CD4-positive, alpha-beta T cell treated with Interleukin-17A for 1 hour (primary cell): ENCODE measurements at places on chromosomes 13 and 19.
A peak's percentile ranks its signal among the peaks of the same experiment; 100 is the strongest.

DNA sequence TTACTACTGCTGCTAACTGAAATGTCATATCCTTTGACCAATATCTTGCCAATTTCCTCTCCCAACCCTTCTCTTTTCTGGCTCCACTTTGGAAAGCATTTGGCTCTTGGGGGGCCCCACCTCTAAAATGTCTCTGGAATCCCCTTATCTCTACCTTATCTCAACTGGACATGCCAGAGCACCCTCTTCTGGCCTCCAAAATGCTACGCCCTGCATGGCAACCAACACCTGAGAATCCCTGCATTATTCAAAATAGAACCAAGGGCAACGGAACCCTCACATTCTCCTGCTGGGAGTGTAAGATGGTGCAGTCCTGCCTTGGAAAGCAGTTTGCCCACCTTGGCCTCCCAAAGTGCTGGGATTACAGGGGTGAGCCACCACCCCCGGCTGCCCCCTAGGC lies 35.3 kb downstream of the CERS4 start:
- no peak for DNase-seq

- DNase-seq: peak; percentile 73
These were observed 67.8 kb downstream of the RXFP2 start for GRCh38 chr13:31807090-31807541.

DNA sequence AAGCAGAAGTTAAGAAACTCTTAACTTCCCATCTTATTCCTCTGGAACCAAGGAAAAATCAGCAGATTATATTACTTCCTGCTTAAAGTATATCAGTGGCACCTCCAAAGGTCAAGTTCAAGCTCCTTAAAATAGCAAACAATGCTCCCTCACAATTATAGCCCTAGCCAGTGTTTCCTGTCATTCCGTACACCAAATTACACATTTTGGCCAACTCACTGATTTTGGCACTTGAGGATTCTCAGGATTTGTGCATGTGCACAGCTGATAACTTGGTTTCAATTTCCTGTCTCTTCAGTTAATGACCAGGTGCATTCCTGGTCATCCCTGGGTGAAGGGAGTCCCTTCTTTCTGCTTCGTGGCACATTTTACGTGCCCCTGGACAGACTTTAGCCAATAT lies 42.0 kb downstream of the TPP2 start:
- no peak for DNase-seq

DNA sequence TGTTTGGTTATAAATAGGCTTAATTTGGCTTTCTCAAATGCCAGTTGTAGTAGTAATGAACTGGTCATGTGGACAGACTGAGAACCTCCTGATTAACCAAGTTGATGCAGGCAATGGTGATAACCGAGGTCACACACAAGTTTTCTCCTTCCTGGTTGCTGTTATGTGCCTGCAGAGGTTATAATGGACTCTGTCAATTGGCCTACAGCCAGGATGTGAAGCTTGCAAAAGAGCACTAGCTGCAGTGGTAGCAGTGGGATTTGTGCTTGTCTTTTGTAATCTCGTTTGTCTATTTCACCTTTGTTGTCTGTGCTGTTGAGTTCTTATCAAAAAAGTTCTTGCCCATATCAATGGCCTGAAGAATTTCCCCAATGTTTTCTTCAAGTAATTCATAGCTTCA lies 20.6 kb downstream of the OR10H3 start:
- no peak for DNase-seq

- no peak for DNase-seq
These were observed 2.6 kb downstream of the NLRP4 start for GRCh38 chr19:55838906-55839305.

DNA sequence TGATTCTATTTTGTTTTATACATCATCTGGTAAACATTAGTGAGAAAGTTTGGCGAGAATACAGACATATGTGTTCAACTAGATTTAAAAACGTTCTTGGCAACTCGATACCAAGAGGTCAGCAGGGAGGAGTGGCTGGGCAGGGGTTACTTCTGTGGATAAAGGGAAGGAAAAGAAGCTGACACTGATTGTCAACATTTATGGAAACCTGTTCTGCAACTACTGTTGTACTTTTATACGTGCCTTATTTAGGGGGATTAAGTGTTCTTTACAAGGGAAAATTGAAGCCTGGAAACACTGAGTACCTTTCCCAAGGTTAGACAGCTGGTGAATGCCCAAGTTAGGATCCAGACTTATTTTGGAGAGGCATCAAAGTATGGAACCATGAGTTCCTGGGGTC lies 65.0 kb downstream of the MTUS2 start:
- DNase-seq: no peak

GRCh38 chr13:32976056-32976805 lies 40.0 kb upstream of the KL start:
- DNase-seq: no peak

- DNase-seq: peak; percentile 58
These were observed 6.0 kb upstream of the TEX30 start for GRCh38 chr13:102779436-102780159.

DNA sequence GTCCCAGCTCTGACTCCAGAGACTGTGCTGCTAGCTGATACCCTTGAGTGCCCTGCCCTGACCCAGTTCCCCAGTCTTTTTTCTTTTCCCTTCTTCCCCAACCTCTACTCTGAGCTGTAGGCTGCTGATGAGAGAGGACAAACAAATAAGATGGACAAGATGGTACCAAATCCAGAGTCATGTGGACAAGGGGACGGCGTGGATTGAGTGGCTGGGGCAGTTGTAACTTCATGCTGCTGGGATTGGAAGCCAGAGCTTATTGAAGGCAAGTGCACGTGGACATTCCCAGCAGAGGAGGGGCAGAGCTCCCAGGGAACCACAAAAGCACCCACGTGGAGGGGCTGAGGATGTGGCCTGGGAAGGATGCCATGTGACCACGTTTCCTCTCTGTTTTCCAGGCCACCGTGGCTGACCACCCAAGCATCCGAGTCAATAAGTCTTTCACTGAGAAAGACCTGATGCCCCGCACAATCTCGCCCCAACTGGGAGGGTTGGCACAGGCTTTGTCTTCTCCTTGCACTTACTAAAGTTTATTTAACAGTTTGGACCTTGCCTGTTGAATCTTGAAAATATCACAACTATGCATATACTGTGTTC lies 323.3 kb upstream of the ZNF507 start:
- DNase-seq: no peak

DNA sequence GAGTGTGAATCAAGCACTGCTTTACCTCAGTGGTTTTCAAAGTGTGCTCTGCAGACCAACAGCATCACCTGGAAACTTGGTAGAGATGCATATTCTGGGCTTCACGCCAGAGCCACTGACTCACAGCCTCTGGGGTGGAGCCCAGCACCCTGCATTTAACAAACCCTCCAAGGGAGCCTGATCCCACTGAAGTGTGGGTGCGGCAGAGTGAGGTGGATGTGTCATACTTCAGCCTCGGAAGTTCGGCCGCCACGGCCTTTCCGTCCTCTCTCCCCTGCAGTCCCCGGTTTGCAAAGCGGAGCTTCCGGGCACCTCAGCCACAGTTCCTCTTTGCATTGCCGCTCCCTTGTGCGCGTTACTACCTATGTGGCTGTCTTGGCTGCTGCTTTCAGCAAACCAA lies 33.3 kb upstream of the MICU2 start:
- peak; percentile 22 for DNase-seq

- no peak for DNase-seq
These were observed 21.1 kb upstream of the PLEKHF1 start for GRCh38 chr19:29644210-29644609.

DNA sequence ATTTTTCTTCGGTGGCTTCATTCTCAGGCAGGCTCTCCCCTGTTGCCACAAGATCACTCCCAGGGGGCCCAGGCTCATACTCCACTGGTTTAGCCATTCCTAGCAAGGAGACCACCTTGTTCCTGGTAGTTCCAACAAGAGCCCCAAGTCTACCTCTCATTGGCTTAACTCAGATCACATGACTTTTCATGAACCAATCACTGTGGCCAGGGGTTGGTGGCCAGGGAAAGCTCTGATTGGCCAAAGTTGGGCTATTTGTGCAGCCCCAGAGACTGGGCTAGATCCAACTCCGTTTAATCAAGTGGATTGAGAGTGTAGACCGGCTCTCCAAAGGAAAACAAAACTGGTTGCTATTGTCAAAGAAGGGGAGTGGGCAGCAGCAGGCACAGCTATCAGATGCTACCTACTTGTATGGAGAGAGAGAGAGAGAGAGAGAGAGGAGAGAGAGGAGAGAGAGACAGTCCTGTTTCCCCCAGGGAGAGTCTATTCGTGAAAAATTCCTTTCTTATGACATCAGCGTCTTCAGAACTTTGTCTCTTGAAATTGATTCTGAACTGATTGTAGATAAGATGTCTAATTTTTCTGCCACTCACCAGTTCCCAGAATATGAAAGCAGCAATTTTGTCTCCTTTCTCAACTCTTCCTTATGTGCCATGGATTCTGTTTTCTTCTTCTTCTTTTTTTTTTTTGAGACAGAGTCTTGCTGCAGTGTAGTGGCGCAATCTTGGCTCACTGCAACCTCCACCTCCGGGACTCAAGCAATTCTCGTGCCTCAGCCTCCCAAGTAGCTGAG lies 5.9 kb downstream of the CEACAM19 start:
- no peak for DNase-seq
